ENCODE measurements at places on chromosomes 11 and 22.

DNA sequence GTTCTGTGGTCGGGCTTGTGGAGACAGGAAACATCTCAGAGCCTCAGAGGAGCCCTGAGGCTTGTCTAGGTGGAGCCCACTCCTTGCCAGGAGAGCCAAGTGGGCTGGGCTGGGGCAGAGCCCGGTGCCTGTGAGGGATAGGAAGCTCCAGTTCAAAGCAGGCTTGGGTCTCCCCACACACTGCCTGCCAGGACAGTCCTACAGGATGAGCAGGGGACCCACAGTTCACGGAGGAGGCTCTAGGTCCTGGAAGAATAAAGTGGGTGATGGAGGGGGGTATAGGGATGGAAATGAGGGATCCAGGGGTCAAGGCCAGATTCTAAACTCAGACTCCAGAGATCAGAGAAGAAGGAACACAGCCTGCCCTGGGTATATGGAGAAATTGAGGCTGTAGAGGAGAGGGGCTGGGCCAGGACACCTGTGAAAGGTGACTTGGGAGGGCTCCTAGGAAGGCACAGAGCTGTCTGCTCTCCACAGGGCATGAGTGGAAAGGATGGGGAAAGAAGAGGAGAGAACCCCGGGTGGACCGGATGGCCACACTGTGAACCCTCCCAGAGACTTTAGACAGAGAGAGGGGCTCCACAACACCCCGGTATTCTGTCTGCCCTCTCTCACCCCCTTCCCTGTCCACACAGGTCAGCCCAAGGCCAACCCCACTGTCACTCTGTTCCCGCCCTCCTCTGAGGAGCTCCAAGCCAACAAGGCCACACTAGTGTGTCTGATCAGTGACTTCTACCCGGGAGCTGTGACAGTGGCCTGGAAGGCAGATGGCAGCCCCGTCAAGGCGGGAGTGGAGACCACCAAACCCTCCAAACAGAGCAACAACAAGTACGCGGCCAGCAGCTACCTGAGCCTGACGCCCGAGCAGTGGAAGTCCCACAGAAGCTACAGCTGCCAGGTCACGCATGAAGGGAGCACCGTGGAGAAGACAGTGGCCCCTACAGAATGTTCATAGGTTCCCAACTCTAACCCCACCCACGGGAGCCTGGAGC is 7.4 kb downstream of the IGLL5 start:
- no peak for DNase-seq

DNA sequence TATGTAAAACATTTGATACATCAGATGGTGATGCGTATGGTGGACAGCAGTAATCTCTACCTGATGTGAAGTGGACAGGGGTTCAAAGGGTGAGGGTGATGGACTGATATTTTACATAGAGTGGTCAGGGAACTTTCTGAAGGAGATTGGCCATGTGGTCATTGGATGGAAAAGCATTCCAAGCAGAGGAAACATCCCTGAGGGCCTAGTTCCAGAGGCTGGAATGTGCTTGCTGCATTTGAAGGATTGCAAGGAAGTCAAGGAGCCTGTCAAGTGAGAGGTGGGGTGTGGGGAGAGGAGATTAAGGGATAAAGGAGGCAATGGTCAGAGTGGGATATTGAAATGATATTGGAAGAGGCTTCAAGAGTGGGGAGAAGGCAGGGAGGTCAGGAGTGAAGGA is 151.9 kb upstream of the NTM start:
- DNase-seq: no peak

- DNase-seq: no peak
These were observed 10.0 kb upstream of the AMBRA1 start for GRCh38 chr11:46603704-46604308.

DNA sequence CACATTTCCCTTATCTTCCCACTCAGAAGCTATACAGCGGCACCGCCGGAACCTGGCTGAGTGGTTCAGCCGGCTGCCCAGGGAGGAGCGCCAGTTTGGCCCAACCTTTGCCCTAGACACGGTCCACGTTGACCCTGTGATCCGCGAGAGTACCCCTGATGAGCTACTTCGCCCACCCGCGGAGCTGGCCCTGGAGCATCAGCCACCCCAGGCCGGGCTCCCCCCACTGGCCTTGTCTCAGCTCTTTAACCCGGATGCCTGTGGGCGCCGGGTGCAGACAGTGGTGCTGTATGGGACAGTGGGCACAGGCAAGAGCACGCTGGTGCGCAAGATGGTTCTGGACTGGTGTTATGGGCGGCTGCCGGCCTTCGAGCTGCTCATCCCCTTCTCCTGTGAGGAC is 4.9 kb downstream of the NLRX1 start:
- DNase-seq: no peak

GRCh38 chr22:40247976-40248375 is 70.3 kb downstream of the TNRC6B start:
- DNase-seq: no peak

DNA sequence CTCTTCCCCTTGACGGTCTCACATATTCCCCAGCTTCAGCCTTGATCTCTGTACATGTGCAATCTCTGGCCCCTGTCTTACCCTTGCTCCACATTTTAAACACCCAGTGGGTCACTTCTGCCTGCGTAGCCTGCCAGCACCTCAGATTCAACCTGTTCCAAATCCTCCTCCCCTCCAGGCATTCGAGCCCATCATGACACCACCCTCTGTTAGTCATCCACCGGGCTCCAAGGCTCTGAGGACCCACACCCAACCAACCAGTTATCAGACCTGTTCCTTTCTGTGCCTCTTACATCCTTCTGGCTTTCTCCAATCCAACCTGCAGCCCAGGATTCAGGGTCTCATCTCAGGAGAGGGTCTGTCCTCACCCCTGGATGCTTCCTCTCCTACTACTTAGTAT is 119.8 kb upstream of the TBCEL start:
- DNase-seq: no peak

- no peak for DNase-seq
These were observed 435.1 kb upstream of the CCDC90B start for GRCh38 chr11:83721263-83721662.

- DNase-seq: no peak
These were observed 107.5 kb upstream of the THY1 start for GRCh38 chr11:119530509-119530908.

GRCh38 chr11:45730014-45730413 is 64.6 kb upstream of the CHST1 start:
- no peak for DNase-seq

GRCh38 chr11:9643751-9644150 is 20.1 kb upstream of the SWAP70 start:
- DNase-seq: no peak

GRCh38 chr11:12827929-12828812 is 153.9 kb downstream of the TEAD1 start:
- DNase-seq: no peak

DNA sequence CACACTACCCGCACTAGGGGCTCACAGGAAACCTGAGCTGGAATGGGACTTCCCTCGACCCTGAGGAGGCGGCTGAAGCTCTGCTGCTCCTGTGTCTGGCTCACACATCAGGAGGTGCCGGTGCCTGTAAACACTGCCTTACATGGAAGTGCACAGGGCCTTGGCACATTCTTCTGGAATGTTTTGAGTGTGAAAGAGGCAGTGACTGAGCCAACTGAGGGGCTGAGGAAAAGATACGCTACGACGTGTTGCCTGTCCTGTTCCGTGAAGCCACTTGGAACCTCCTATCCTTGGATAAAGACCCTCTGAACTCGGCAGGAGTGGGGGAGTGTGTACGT is 10.5 kb downstream of the TXN2 start:
- DNase-seq: no peak

DNA sequence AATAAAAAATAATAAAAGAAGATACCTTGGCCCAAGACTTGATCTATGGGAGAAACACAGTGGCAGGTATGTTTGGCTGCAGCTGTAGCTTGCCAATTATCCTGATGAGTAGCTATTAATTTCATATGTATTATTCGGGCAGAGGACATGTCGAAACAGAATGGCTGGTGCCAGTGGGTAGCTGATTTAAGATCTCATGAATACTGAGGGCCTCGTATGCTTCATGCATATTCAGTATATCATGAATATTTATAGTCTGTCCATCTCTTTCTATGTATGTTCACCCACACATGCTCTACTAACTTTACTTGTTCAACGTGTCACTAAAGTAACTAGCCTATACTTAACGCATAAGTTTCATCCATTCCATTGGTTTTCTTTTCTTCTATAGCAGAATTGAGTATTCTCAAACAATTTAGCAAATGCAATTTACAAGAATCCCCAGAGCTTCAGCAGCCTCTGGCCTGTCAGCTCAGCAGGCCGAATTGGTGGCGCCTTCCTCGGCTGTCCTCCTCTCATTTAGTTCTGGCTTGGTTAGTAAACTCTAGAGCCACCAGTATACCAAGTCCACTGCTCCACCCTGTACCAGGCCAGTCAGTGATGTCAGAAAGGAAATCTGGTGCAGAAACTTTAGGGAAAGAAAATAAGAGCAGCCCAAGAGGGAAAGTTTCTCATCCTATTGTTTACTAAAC is 17.9 kb downstream of the ART5 start:
- DNase-seq: no peak

GRCh38 chr11:117940736-117941135 is 11.5 kb upstream of the TMPRSS13 start:
- no peak for DNase-seq

GRCh38 chr11:116793772-116794097 is 2.1 kb upstream of the APOA5 start:
- no peak for DNase-seq

DNA sequence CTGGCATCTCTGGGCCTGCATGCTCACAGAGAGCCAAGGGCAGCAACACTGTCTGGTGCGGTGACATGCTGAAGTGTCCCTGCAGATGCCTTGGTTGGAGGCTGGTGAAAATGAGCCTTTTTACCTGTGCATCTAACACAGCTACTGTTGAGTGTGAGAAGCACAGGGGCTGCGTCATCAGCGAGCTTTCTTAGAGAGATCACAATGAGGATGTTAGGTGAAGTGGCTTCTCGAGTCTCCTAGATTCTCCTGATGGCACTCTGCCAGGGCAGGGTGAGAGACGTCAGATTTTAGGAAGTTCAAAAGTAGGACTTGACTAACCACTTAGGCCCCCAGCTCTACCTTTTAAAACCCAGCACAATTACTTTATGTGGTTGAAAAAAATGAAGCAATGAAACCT is 3.6 kb upstream of the SLC15A3 start:
- DNase-seq: no peak

DNA sequence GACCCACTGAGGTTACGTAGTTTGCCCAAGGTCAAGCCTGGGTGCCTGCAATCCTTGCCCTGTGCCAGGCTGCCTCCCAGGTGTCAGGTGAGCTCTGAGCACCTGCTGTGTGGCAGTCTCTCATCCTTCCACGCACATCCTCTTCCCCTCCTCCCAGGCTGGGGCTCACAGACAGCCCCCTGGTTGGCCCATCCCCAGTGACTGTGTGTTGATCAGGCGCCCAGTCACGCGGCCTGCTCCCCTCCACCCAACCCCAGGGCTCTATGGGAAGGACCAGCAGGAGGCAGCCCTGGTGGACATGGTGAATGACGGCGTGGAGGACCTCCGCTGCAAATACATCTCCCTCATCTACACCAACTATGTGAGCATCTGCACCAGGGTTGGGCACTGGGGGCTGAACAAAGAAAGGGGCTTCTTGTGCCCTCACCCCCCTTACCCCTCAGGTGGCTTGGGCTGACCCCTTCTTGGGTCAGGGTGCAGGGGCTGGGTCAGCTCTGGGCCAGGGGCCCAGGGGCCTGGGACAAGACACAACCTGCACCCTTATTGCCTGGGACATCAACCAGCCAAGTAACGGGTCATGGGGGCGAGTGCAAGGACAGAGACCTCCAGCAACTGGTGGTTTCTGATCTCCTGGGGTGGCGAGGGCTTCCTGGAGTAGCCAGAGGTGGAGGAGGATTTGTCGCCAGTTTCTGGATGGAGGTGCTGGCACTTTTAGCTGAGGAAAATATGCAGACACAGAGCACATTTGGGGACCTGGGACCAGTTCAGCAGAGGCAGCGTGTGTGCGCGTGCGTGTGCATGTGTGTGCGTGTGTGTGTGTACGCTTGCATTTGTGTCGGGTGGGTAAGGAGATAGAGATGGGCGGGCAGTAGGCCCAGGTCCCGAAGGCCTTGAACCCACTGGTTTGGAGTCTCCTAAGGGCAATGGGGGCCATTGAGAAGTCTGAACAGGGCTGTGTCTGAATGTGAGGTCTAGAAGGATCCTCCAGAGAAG is 1.6 kb downstream of the GSTP1 start:
- no peak for DNase-seq

DNA sequence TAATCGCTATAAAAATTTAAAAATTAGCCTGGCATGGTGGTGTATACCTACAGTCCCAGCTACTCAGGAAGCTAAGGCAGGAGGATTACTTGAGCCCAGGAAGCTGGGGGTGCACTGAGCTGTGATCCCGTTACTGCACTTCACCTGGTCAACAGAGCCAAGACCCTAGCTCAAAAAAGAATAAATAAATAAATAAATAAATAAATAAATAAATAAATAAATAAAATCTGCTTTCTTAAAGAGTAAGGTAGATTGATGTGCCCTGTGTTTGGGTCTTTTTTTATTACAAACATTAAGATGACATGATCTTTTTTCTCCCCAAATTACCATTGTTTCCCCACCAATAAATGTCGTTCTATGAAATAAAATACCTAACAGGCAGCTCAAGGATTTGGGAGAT is 114.3 kb upstream of the APOA1 start:
- DNase-seq: no peak

DNA sequence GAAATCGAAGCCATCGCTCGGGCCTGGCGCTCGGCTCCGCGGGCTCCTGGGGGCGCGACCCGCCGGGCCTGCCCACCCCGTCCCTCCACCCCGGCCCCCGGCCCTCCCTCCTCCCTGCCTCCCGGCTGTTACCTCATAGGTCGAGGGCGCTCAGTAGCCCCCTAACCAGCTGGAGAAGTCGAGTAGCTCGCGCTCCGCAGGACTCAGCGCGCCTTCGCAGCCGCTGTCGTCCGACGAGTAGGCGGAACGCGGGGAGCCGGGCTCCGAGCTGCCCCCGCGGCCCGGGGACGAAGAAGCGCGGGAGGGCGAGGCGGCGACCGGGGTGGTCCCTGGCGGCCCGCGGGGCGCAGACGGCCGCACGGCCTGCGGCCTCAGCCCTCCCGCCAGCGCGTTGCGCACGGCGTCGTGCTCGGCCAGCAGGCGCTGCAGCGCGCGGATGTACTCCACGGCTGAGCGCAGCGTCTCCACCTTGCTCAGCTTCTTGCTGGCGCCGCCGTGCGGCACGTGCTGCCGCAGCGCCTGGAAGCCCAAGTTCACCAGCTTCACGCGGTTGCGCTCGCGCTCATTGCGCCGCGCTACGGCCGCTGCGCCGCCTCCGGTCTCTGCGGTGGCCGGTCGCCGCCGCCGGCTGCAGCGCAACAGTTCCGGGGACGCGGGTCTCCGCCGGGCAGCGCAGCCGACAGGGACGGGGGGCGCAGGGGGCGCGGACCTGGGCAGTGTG is 627 bp downstream of the ASCL2 start:
- no peak for DNase-seq

GRCh38 chr11:22163394-22163797 is 29.5 kb upstream of the ANO5 start:
- DNase-seq: no peak

- DNase-seq: no peak
These were observed 31.2 kb downstream of the ALG9 start for GRCh38 chr11:111840143-111840542.

GRCh38 chr22:40654522-40655167 is 18.1 kb upstream of the MRTFA start:
- no peak for DNase-seq

GRCh38 chr22:35917651-35918050 is 111.0 kb downstream of the RBFOX2 start:
- DNase-seq: no peak
